ENCODE measurements at places on chromosomes 4 and X.

GRCh38 chr4:79526641-79527565 is 118.9 kb upstream of the GK2 start:
- no peak overlapping the region for H3K4me3 ChIP-seq
- H3K4me1 ChIP-seq = no peaks in the 10 kb centered on the region
- no peak overlapping the region for H3K27ac ChIP-seq
- H3K27me3 ChIP-seq = no peaks in the 10 kb centered on the region

GRCh38 chr4:15376145-15376544 is 51.7 kb upstream of the C1QTNF7 start:
- DNase-seq = no peak
- H3K4me1 ChIP-seq = peaks cover 83% of the 10 kb centered on the region
- H3K4me3 ChIP-seq = no peak overlapping the region
- H3K27ac ChIP-seq = peak overlapping the region; percentile 32
- no peaks in the 10 kb centered on the region for H3K36me3 ChIP-seq
- no peaks in the 10 kb centered on the region for H3K27me3 ChIP-seq

DNA sequence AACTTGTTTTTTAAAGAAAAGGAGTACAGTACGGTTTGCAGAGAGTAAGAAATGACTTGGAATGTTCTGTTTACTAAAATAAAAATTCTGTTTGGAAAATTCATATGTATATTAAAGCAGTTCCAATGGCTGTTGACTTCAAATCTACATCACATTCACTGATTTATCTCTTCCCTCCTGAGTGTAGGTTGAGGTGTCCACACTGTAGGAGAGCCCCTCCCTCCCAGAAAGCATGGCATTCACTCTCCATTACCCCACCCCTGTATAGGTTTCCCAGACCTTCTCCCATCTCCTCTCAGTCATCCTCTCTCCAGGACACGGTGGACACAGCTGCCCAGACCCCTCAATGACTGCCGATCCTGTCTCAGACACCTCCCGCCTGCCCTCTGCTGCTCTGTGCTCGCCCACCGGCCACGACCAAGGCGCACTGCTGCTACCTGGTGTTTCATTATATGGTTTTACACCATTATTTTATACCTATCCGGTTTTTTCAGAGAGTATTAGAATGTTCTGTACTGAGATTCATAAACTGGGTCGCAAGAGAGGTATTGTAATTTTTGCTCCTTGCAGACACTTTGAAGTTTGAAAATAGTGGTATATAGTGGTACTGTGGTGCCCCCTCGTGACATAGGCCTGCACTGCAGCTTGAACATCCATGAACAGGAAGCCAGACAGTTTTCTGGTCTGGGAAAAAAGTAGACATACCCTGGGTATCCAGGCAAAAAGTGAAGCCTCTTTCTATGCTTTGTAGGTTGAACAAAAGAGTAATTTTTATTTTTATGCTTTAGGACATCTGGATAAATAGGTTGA is 38.8 kb upstream of the BEX4 start:
- peak; percentile 2 for DNase-seq
- H3K4me1 ChIP-seq = no peaks in the 10 kb centered on the region
- H3K27me3 ChIP-seq = no peaks in the 10 kb centered on the region
- H3K27ac ChIP-seq = no peak overlapping the region
- no peaks in the 10 kb centered on the region for H3K36me3 ChIP-seq

- no peaks in the 10 kb centered on the region for H3K36me3 ChIP-seq
- H3K4me1 ChIP-seq = no peaks in the 10 kb centered on the region
- no peaks in the 10 kb centered on the region for H3K27me3 ChIP-seq
- no peak for DNase-seq
Measured at GRCh38 chr4:46550471-46550870, 160.5 kb upstream of the GABRA2 start.

- DNase-seq = no peak
- H3K36me3 ChIP-seq = no peaks in the 10 kb centered on the region
- no peak overlapping the region for H3K4me3 ChIP-seq
- no peaks in the 10 kb centered on the region for H3K4me1 ChIP-seq
- H3K27ac ChIP-seq = no peak overlapping the region
- no peaks in the 10 kb centered on the region for H3K27me3 ChIP-seq
Measured at GRCh38 chr4:125168531-125168930, 146.2 kb upstream of the FAT4 start.

GRCh38 chr4:142721187-142721586 is 124.9 kb downstream of the INPP4B start:
- no peaks in the 10 kb centered on the region for H3K4me1 ChIP-seq
- no peak overlapping the region for H3K4me3 ChIP-seq
- H3K36me3 ChIP-seq = no peaks in the 10 kb centered on the region
- no peak for DNase-seq
- H3K27ac ChIP-seq = no peak overlapping the region

- DNase-seq = no peak
- peaks cover 9% of the 10 kb centered on the region for H3K4me1 ChIP-seq
- no peaks in the 10 kb centered on the region for H3K27me3 ChIP-seq
- H3K27ac ChIP-seq = no peak overlapping the region
Measured at GRCh38 chr4:74362347-74362746, 2.6 kb upstream of the EREG start.

DNA sequence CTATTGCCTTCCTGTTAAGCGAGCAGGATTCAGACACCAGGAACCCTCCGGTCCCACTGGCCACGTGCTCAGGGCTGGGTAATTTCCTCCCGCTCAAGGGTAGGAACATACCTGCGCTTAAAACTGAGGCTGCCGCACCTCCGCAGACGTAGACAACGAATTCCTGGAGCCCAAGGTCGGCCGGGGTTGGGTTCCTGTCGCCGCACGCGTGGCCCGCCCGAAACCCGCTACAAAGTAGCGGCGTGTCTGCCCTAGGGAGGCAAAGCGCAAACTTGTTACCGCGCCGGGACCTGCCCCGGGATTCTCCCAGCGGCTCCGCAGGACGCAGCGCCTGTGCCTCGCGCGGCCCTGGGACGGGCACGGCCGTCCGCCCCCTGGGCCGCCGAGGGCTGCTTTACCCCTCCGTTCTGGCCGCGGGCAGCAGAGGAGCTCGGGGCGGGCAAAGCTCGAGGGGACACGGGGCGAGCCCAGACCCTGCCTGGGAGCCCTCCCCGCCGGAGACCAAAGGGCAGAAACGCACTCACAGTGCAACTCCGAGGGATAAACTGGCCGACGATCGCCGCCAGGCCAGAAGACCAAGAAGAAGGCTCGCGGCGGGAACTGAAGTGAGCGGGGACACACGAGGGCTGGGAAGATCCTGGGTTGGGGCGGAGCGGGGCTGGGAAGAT is at the start of gene ERVMER34-1:
TSS of gene ERVMER34-1 (minus strand) at position 607 of the 668 bp plus-strand sequence. CDS start 5,905 bp downstream, outside the sequence.
- DNase-seq = no peak
- H3K27me3 ChIP-seq = no peaks in the 10 kb centered on the region
- peaks cover 13% of the 10 kb centered on the region for H3K4me1 ChIP-seq
- H3K36me3 ChIP-seq = no peaks in the 10 kb centered on the region
- H3K27ac ChIP-seq = no peak within 1 kb of the TSS

DNA sequence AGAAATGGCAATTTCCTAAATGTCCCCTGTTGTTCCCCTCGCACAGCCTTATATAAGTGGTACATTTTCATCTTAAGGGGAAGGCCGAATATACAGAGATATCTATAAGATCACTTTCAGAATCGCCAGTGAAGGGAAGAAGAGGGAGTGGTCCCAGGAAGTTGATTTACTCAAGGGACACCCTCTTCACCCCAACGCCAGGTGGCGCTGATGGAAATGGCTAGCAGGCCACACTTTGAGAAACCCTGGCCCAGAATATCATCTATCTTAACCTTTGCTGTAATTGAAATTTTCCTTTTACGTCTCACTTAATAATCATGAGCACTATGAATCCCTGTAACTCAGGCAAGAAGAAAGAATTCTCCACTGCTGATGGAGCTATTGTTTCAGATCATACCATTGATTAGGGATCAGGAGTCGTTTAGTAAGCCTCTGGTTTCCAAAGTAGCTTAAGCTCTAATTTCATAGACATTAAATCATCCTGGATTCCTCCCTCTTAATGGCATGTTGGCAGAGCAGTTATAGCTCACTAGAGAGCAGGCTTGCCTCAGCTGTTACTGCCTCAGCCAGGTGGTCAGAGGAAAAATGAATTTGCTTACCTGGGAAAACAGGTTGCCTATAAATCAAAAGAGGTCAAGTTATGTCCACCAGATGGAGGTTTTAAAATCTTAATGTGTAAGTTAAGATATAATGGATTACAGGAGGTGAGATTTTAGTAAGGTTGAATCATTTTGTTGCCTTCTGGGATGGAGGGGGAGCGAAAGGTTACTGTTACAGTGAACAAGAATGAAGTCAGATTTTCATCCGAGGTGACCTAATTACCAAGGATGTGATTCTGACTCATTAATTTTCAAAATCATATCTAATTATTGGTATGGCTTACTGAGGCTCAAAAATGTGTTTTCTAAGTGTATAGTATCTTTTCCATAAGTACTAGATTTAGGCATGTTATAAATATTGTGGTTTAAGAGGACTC is 941.2 kb upstream of the TENM3 start:
- H3K4me1 ChIP-seq = no peaks in the 10 kb centered on the region
- no peak for DNase-seq
- H3K36me3 ChIP-seq = no peaks in the 10 kb centered on the region
- no peak overlapping the region for H3K27ac ChIP-seq
- H3K27me3 ChIP-seq = no peaks in the 10 kb centered on the region

- H3K4me3 ChIP-seq = peak within 1 kb of the TSS; percentile 63
- no peak for DNase-seq
- no peaks in the 10 kb centered on the region for H3K4me1 ChIP-seq
- H3K36me3 ChIP-seq = no peaks in the 10 kb centered on the region
- no peaks in the 10 kb centered on the region for H3K27me3 ChIP-seq
Measured at GRCh38 chrX:134236626-134237614, at the start of gene CCDC160. Gene CCDC160 (plus strand): TSS chrX:134237182. CDS start chrX:134244801, 7,619 bp downstream.

- H3K27ac ChIP-seq = no peak overlapping the region
- DNase-seq = no peak
- H3K4me3 ChIP-seq = no peak overlapping the region
- H3K36me3 ChIP-seq = no peaks in the 10 kb centered on the region
- H3K4me1 ChIP-seq = no peaks in the 10 kb centered on the region
- no peaks in the 10 kb centered on the region for H3K27me3 ChIP-seq
Measured at GRCh38 chr4:123411514-123411913, 14.9 kb downstream of the SPRY1 start.

DNA sequence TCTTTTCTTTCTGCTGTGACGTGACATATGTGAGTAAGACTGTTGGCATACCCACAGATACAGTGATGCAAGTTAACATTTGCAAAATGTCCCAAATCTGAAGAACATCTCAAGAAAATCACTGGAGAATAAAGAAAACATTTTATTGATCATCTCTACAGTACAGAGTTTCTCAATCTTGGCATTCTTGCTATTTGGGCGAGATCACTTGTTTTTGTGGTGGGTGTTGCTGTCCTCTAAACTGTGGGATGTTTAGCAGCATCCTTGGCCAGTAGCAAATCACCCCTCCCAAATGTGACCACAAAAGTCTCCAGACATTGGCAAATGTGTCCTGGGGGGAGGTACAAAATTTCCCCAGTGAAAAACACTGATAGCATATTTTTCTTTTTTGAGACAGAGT is 28.8 kb downstream of the AMELX start:
- DNase-seq = no peak
- no peaks in the 10 kb centered on the region for H3K4me1 ChIP-seq
- H3K4me3 ChIP-seq = no peak overlapping the region

DNA sequence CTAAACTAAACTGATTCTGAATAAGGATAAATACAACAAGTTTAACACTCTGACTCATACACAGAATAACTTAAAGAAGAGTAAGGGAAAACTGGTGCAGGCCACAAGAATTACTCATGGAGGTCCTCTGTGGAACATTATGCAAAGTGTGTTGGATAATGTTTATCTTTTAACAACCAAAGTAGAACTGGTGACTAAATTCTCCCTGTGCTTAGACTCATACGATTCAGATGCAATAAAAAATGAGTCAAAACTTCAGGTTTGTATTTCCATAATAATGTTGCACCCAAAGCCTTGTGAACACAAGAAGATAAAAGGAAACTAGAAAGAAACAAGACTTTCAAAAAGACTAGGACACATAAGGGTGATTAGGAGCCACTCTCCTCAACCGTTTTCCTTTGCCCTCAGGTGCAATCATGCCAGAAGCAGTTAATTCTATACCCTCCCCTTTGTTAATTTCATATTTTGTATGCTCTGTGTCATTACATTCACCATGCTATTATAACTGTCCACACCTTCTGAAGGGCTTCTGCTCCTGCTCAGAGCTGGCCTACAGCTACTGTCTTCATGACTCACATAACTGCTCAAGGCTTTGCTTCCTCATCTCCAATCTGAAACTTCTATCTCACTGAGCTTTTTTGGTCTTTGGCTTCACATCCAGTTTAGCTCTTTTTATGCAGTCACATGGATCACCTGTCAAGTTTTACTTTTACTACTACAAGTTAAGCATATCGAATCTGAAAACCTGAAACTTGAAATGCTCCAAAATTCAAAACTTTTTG is 60.2 kb downstream of the KCNIP4 start:
- no peaks in the 10 kb centered on the region for H3K4me1 ChIP-seq
- H3K36me3 ChIP-seq = no peaks in the 10 kb centered on the region
- no peaks in the 10 kb centered on the region for H3K27me3 ChIP-seq
- DNase-seq = no peak
- H3K4me3 ChIP-seq = no peak overlapping the region
- no peak overlapping the region for H3K27ac ChIP-seq

GRCh38 chrX:13994104-13994503 is 35.6 kb downstream of the GEMIN8 start:
- H3K4me1 ChIP-seq = no peaks in the 10 kb centered on the region
- no peak for DNase-seq
- no peaks in the 10 kb centered on the region for H3K36me3 ChIP-seq
- H3K27ac ChIP-seq = no peak overlapping the region
- peak overlapping the region; percentile 14 for H3K4me3 ChIP-seq

DNA sequence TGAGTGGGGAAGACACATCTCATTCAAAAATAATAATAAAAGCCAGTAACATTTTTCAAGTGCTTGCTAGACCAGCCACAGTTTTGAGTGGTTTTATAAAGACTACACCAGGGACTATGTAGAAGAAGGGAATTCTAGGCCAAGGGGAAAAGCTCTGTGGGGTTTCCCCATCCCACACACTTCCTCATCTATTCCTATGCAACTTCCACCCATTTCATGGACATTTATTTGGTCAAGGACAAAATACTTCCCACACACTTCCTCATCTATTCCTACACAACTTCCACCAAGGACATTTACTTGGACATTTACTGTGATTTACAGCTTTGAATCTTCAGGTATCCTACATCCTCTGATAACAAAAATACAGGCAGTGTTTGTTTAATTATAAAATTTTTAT is 86.5 kb upstream of the KLF3 start:
- no peaks in the 10 kb centered on the region for H3K36me3 ChIP-seq
- DNase-seq = no peak
- H3K4me1 ChIP-seq = no peaks in the 10 kb centered on the region
- H3K27ac ChIP-seq = no peak overlapping the region
- H3K4me3 ChIP-seq = no peak overlapping the region
